Purkinje cell (primary cell): ENCODE measurements at places on chromosomes 2 and 18. TPM values are rescaled to one million over a fixed set of nuclear protein-coding genes. Genes with fewer than 3 reads are reported as not detected.

The LYPD6 gene
- 0.93 TPM in 1 of 2 replicates, not detected in the other for polyA plus RNA-seq

The MZT2B gene
- polyA plus RNA-seq, result 11.4 and 16.2 TPM in 2 replicates

The NR4A2 gene
- 2.5 and 7.2 TPM in 2 replicates for polyA plus RNA-seq

The GALR1 gene
- polyA plus RNA-seq, result 0.32 TPM in 1 of 2 replicates, not detected in the other

The RESP18 gene
- 6.5 TPM in 1 of 2 replicates, not detected in the other for polyA plus RNA-seq

The CROCC2 gene
- not detected in 2 replicates for polyA plus RNA-seq

The C2orf15 gene
- 1.5 and 4.8 TPM in 2 replicates for polyA plus RNA-seq

The CDH19 gene
- polyA plus RNA-seq, result 0.13 TPM in 1 of 2 replicates, not detected in the other

The CTLA4 gene
- polyA plus RNA-seq, result not detected in 2 replicates

The IGFBP5 gene
- polyA plus RNA-seq, result 2.0 and 5.2 TPM in 2 replicates

The SLC40A1 gene
- 0.24 and 1.4 TPM in 2 replicates for polyA plus RNA-seq

The XDH gene
- not detected in 2 replicates for polyA plus RNA-seq

The FHL2 gene
- 25.2 TPM in 1 of 2 replicates, not detected in the other for polyA plus RNA-seq

The SIX3 gene
- not detected in 2 replicates for polyA plus RNA-seq

The KLHL41 gene
- 0.36 and 2.1 TPM in 2 replicates for polyA plus RNA-seq

The SLC8A1 gene
- 368 and 388 TPM in 2 replicates for polyA plus RNA-seq

The CAPN14 gene
- 0.14 TPM in 1 of 2 replicates, not detected in the other for polyA plus RNA-seq

The TMEFF2 gene
- polyA plus RNA-seq, result 101 and 128 TPM in 2 replicates

The POTEE gene
- not detected in 2 replicates for polyA plus RNA-seq

The ANKRD30B gene
- 2.1 TPM in 1 of 2 replicates, not detected in the other for polyA plus RNA-seq

The ALPP gene
- polyA plus RNA-seq, result not detected in 2 replicates
